Activated CD8-positive, alpha-beta memory T cell treated with anti-CD3 and anti-CD28 coated beads for 4 hours (primary cell): ENCODE measurements at places on chromosomes 3 and 15.

DNA sequence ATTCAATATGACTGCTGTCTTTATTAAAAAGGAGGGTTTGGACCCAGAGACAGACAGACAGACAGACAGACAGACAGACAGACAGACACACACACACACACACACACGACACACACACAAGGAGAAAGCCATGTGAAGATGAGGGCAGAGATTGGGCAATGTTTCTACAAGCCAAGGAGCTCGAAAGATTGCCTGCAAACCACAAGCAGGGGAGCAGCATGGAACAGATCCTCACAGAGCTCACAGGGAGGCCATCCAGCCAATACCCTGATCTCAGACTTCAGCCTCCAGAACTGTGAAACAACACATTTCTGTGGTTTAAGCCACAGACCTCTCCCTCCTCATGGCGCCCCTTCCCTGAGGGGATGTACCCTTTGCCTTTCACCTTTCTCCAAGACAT lies 35.8 kb upstream of the ABHD2 start:
- DNase-seq: no peak

- peak; percentile 4 for DNase-seq
Observed at GRCh38 chr15:63048776-63049665, 6.5 kb downstream of the TPM1 start.

DNA sequence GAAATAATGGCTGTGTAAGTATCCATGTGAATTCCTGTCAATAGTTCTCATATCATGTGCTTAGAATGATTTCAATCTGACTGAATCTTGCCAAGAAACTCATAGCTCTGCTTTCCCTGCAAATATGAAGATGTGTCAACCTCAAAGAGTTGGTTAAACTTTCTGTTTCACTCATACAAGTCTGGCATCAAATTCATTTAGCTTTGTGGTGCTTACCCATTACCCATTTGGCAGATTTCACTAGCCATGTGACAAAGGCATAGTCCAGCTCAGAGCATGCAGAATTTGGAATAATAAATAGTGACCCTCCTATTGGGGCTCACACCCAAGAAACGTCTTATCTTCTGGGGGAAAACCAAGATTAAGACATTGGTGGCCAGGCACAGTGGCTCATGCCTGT lies 256.6 kb upstream of the TPRG1 start:
- DNase-seq: no peak

DNA sequence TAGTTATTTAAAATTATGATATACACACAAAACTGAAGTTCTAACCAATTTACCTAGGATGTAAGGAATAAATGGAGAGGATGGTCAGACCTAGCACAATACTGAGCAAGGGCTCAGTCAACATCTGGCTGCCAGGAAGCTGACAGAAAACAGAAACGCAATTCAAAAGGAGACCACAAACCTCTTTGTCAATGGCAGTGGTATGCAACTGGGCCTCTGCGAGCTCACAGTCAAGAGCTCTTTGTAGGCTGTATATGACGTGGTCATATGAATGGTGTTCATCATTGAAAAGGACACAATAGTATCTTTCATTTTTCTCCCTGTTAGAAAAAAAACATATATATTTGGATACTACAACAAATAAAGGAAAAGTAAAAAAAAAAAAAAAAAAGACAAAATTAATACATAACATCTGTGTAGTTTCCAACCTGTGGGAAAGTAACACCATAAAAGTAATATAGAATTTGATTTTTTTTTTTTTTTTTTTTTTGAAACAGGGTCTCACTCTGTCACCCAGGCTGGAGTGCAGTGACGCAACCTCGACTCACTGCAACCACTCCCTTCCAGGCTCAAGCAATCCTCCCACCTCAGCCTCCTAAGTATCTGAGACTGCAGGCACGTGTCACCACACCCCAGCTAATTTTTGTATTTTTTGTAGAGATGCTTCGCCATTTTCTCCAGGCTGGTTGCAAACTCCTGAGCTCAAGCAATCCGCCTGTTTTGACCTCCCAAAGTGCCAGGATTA lies 37.9 kb downstream of the UBR1 start:
- no peak for DNase-seq

DNA sequence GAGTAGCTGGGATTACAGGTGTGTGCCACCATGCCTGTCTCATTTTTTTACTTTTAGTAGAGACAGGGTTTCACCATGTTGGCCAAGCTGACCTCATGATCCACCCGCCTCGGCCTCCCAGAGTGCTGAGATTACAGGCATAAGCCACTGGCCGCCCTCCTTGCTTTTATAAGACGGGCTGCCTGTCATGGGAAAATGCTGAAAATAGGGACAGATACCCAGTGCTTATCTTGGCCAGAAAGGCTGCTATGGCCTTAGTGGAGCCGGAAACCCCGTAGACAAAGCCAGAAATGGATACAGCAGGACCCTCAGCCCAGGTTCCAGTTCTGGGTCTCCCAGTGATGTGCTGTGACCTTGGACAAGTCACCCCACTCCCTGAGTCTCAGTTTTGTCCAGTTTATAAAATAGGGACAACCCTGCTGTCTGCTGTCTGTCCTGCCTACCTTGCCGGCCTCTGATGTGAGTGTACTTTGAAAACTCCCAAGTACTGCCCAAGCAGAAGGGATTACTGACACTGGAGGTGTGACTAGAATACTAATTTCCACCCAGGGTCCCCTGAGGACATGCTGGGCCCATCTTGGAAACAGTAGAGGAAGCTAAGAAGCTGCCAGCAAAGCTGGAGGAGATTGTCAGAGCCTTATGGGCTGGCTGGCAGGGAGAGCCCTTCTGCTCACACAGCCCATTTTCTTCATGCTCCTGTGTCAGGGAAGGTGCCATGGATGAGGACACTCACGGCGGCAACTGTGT lies 59.6 kb downstream of the BDH1 start:
- DNase-seq: no peak
